Astrocyte (in vitro differentiated cells and primary cell): ENCODE measurements at places on chromosomes 11 and 22. TPM values are rescaled to one million over a fixed set of nuclear protein-coding genes. Genes with fewer than 3 reads are reported as not detected.

- H3K36me3 ChIP-seq, result no peaks in the 10 kb centered on the region
- H3K27me3 ChIP-seq, result peaks cover 27% of the 10 kb centered on the region
- DNase-seq, result no peak
- H3K4me3 ChIP-seq, result no peak overlapping the region
Observed at GRCh38 chr11:120109531-120109930, 28.4 kb downstream of the TRIM29 start.

DNA sequence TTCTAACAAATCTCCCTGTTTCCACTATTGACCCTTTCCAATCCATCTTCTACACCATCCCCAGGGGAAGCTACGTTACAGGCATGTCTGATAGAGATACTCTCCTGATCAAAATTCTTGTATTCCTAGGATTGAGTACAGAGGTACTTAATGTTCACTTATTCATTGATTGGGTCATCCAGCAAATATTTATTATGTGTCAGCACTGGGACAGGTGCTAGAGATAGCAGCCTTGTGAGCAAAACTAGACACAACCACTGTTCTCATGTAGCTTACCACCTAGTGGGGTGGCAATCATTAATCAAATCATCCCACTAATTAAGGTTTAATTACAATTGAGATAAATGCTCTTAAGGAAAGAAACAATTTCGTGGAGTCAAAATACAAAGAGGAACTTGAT, 9.4 kb upstream of the RTCB start:
- H3K4me3 ChIP-seq, result no peak overlapping the region
- no peaks in the 10 kb centered on the region for H3K4me1 ChIP-seq
- H3K27ac ChIP-seq, result no peak overlapping the region
- no peaks in the 10 kb centered on the region for H3K36me3 ChIP-seq
- peaks cover 21% of the 10 kb centered on the region for H3K27me3 ChIP-seq

DNA sequence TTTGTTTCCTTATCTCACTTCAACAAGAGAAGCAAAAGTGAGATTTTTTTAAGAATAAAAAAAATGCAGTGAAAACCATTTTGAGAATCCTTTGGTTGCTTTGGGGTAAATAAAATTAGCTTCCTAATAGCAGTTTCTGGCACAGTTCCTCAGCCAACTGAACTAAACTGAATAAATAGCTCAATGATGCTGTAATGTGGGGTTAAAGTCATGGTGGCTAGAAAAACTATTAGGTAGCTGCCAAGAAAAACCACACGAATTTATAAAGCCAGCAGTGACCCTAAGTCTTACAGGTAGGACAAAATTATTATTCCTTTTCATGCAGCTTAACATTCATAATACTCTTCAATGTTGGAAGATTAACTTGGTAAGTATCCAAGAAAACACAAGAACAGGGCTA, 142.4 kb downstream of the APIP start:
- no peak overlapping the region for H3K27ac ChIP-seq
- peaks cover 2% of the 10 kb centered on the region for H3K4me1 ChIP-seq
- peak; percentile 81 for DNase-seq
- no peaks in the 10 kb centered on the region for H3K36me3 ChIP-seq

GRCh38 chr11:131866535-131867400, 496.4 kb downstream of the NTM start:
- H3K4me3 ChIP-seq, result no peak overlapping the region
- H3K4me1 ChIP-seq, result peaks cover 8% of the 10 kb centered on the region
- DNase-seq, result no peak
- no peaks in the 10 kb centered on the region for H3K36me3 ChIP-seq
- no peaks in the 10 kb centered on the region for H3K27me3 ChIP-seq

- DNase-seq, result no peak
- no peaks in the 10 kb centered on the region for H3K27me3 ChIP-seq
- no peaks in the 10 kb centered on the region for H3K36me3 ChIP-seq
- H3K4me3 ChIP-seq, result no peak overlapping the region
- H3K27ac ChIP-seq, result no peak overlapping the region
- no peaks in the 10 kb centered on the region for H3K4me1 ChIP-seq
Observed at GRCh38 chr11:1087961-1088926, 13.6 kb downstream of the MUC2 start.

The STARD10 gene
- 38.4 and 42.3 TPM in 2 replicates for total RNA-seq

The SCN4B gene
- 0.31 and 0.89 TPM in 2 replicates for total RNA-seq

The C11orf87 gene
- 0.07 TPM in 1 of 2 replicates, not detected in the other for total RNA-seq
